ENCODE measurements at places on chromosomes 3 and 15. TPM values are rescaled to one million over a fixed set of nuclear protein-coding genes. Genes with fewer than 3 reads are reported as not detected.
A peak's percentile ranks its signal among the peaks of the same experiment; 100 is the strongest.

DNA sequence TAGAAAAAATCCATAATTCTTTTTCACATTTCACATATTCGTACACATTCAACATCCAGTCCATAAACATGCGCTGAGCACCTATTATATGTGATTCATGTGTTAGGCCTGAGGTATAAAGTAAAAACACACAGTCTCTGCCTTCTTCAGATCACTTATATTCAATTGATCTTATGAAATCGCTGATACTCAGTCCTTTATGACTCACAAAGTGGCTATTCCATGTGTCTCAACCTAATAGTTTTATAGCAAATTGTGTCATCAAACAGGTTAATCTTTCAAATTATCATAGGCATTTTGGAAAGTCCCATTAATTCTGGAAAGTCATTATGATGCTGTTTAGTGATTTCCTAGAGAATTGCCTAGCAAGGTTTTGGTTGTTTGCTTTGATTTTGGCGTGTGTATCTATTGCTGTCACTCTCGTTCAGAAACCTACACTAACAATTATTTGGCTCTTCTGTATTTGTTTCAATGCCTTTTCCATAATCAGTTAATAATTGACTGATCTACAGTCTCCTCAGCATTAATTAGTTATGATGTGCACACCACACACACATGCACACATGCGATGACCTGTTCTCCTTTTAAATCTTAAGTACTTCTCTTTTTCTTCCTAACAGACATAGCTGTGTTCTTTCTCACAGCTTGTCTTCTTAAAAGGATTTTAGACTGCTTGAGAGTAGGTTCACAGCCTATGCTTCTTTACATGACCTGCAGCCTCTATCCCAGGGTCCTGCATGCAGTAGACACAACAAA is 353.1 kb downstream of the MECOM start:
- no peak for DNase-seq

DNA sequence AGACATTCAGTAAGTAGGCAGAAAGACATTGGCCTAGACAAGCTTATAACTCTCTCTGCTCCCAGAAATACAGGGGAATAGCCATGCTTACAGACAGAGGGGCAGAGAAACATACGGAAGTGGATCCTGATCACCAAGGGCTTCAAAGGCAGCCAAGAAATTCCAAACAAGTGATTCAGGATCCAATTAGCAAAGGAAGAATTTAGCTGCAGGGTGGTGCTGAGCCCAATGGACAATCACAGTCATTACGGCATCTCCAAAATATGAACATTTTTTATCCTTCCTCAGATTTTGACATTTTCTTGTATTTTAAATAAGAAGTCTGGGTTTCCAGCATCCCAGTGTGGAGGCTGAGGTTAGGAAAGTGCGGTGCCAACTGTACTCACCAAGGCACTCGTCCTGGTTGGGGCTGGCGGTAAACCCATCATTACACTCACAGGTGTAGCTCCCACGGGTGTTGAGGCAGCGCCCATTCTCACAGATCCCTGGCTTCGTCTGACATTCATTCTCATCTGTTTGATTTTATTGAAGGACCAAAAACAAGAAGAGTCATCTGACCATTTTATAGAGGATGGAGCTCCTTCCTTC is 96.8 kb downstream of the DUT start:
- no peak for DNase-seq

DNA sequence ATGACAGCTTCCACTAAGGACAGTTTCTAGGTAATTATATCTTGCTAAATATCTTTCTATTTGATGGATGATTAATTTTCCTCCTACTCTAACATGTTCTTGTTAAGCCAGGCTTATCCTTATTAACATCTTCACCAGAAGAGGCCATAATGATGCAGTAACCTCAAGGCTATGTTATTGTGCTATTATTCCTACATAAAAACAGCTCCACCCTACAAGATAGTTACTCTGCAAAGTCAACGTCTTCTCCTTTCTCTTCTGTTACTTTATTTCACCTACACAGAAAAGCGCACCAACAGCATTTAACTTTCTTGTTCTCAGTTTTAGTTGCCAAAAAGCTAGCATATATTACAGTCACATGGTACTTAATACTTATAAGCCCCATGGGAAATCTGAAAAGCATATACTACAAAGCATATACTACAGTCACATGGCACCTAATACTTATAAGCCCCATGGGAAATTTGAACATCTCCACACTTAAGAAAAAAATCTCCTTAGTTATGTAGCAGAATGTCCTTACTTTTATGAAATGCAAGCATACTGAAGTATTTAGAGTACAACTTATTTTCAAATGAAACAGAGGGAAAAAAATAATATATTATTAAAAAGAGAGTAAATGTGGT is 13.4 kb downstream of the ADAM10 start:
- DNase-seq, result no peak

DNA sequence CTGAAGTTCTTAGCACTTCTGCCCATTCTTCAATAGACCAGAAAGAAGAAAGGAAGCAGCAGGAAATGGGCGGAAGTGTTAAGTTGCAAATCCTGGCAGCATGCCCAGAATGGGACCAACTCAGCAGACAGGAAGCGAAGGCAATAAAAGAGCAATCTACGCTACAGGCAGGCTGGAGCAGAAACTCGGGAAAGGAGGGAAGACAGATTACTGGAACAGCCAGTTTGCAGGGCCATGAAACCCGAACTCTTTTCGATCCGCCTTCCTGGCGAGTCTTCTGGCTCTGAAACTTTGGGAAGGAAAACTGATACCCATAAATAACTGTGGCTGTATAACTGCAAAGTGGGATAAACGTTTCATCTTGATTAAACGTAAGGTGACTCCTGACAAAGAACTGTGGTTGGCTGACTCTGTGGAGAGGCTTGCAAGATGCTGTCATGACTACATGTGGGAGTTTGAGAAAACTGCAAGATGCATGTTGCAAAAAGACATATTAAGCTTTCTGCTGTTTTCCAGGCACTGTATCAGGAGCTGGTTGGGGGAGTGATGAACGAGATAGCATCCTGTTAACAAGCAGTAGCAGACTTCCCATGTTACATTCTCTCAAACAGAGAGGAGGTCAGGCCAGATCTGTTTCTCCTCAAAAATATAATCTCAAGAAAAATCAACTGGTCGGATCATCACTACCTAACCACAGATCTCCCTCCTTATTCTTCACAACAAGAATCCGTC is 67.8 kb downstream of the FMN1 start:
- DNase-seq, result peak; percentile 13

DNA sequence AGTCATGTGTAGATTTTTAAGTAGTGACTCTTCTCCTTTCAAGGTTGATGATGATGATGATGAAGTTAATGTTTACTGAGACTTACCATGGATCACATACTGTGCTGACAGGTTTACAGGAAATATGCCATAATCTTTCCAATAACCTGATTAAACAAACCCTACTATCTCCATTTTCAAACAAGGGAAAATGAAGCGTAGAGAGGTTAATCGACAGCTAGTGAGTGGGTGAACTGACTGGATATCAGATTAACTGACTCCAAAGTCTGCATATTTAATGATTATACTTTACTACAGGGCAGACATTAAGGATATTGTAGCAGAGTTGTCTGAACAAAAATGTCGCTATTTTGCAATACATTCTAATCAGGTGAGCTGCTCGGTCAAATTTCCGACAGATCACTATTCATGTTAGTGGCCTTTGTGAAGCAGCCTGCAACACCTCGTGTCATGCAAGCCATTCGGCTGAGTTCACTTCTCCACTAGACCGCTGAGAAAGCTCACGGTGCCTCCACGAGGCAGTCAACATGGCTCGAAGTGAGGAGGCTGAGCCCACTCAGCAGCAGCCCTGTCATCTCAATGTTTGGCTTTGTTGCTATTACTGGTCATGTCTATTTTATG is 264.2 kb downstream of the NFKBIZ start:
- DNase-seq, result no peak

- DNase-seq, result no peak
These were observed 43.0 kb upstream of the SEC13 start for GRCh38 chr3:10363935-10364334.

- DNase-seq, result no peak
These were observed 124.3 kb downstream of the MYLK start for GRCh38 chr3:123759871-123760270.

DNA sequence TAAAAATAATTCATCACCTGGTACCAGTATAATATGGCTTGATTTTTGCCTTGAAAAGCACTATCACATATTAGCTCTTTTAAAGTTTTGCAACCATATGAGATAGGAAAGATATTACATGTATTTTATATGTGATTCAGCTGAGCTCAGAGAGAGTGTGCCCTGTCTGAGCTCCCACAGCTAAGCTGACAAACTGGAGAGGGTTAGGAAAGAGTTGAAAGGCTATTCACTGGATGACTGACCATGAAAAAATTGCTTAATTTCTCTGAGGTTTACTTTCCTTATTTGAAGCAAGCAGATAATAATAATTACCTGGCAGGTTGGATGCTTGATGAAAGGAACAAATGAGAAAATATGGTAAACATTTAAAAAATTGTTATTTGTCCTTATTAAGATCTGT is 97.4 kb upstream of the CCDC80 start:
- no peak for DNase-seq

DNA sequence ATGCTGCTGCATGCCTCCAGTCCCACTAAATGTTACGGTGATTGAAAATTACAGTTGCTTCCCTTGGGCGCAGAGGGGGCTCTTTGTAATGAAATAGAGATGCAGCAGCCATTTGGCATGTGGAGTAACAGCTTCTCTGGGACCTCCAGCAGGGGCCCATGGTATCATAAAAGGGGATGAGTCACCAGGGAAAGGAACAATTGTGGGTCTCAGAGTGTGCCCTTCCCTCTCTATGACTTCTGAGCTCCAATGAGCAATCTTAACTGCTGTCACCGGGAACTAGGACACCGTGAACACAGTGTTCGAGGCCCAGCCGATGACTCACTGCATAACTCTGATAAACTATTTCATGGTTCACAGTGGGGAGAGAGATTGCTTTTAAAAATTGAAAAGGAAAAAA is 164.8 kb upstream of the NUDT16 start:
- DNase-seq, result no peak

- DNase-seq, result no peak
These were observed 59.8 kb downstream of the AGTR1 start for GRCh38 chr3:148757238-148758215.

GRCh38 chr15:34773013-34773412 is 18.2 kb upstream of the GJD2 start:
- DNase-seq, result no peak

GRCh38 chr3:42780892-42781700 is 8.0 kb upstream of the CCDC13 start:
- peak; percentile 82 for DNase-seq

- DNase-seq, result no peak
These were observed 553.2 kb upstream of the TBL1XR1 start for GRCh38 chr3:177750436-177750835.

GRCh38 chr3:88230638-88231037 is 80.9 kb downstream of the C3orf38 start:
- no peak for DNase-seq

GRCh38 chr15:69107025-69107620 is 53.3 kb upstream of the GLCE start:
- no peak for DNase-seq

DNA sequence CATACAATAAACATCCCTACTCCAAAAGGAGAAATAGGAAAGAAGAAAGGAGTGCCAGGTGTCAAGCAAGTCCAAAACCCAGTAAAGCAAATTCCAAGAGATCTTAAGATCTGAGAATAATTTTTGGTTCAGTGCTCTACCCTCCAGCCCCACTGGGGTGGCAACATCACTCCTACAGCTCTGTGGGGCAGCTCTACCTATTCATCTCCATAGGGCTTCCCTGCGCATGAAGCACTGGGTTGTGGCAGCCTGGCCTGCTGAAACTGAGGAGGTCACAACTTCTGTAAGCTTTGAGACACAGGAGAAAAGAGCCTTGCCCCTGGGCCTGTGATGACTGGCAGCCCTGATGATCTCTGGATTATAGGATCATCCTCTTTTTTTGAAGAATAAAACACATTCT is 378.2 kb upstream of the SOX14 start:
- DNase-seq, result no peak

- no peak for DNase-seq
These were observed 3.0 kb upstream of the CLK3 start for GRCh38 chr15:74612677-74613076.

- no peak for DNase-seq
These were observed 95.3 kb upstream of the DLG1 start for GRCh38 chr3:197393711-197394110.

- no peak for DNase-seq
These were observed 136.0 kb upstream of the RARB start for GRCh38 chr3:25292036-25292435.

GRCh38 chr3:97673357-97673997 is 91.1 kb upstream of the ARL6 start:
- DNase-seq, result no peak

- DNase-seq, result no peak
These were observed 119.1 kb upstream of the TMC3 start for GRCh38 chr15:81492969-81493645.

DNA sequence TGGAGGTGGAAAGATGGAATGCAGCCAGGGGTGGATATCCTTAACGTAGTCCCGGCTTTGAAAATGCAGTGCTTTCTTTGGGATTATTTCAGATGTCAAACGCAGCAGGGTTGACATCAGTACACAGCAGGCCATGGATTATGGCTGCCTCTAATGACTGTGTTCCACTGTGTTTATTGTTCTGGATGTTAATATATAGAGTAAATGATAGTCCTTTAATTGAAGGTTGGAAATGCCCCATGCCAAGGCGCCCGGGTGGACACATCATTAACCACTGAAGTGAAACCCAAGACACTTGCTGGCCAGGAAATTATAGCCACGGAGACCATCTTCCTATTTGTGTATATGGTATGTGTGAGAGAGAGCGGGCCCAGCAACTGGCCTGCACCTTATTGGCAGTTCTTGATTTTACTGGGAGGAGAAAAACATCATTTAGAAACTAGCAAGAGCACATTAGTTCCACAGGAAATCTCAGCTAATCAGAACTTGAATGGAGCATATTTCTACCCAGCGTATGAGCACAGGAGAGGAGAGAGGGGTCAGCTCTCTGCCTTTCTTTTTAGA is 254.9 kb upstream of the RASGRP1 start:
- DNase-seq, result no peak

DNA sequence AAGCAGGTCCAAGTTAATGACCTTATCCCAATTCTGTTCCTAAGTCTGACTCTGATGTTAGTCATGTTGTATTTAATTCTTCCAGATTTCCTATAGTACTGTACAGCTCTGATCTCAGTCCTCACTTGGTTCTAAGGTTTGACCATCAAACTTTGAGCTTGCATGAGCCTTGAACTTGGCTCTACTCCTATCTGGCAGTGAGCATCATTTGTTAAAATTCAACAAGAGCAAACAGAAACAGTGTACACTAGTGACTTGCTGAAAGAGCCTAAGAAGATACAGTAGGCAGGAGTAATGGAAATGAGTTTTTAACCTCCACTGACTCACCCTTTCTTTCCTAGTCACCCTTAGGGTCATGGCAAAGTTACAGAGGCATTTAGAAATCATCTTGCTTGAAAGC is 451.1 kb upstream of the TPRG1 start:
- DNase-seq, result no peak

MUC4 gene
- total RNA-seq, result 0.12 TPM

CD200 gene
- total RNA-seq, result not detected

ZNF385D gene
- total RNA-seq, result under 0.01 TPM

ATP10A gene
- 14.1 TPM for total RNA-seq

CCR4 gene
- 0.06 TPM for total RNA-seq

SH2D7 gene
- not detected for total RNA-seq

PEAK1 gene
- 14.3 TPM for total RNA-seq

VGLL3 gene
- not detected for total RNA-seq

TYRO3 gene
- 25.9 TPM for total RNA-seq

CRABP1 gene
- not detected for total RNA-seq

All from G401 (cell line).